Fibroblast of upper back skin (primary cell): ENCODE measurements at places on chromosomes 4 and X.
A peak's percentile ranks its signal among the peaks of the same experiment; 100 is the strongest.

GRCh38 chr4:124854968-124855367 is 142.4 kb upstream of the ANKRD50 start:
- DNase-seq: peak; percentile 53

- DNase-seq: no peak
Observed at GRCh38 chr4:8721621-8722020, 129.1 kb downstream of the CPZ start.

DNA sequence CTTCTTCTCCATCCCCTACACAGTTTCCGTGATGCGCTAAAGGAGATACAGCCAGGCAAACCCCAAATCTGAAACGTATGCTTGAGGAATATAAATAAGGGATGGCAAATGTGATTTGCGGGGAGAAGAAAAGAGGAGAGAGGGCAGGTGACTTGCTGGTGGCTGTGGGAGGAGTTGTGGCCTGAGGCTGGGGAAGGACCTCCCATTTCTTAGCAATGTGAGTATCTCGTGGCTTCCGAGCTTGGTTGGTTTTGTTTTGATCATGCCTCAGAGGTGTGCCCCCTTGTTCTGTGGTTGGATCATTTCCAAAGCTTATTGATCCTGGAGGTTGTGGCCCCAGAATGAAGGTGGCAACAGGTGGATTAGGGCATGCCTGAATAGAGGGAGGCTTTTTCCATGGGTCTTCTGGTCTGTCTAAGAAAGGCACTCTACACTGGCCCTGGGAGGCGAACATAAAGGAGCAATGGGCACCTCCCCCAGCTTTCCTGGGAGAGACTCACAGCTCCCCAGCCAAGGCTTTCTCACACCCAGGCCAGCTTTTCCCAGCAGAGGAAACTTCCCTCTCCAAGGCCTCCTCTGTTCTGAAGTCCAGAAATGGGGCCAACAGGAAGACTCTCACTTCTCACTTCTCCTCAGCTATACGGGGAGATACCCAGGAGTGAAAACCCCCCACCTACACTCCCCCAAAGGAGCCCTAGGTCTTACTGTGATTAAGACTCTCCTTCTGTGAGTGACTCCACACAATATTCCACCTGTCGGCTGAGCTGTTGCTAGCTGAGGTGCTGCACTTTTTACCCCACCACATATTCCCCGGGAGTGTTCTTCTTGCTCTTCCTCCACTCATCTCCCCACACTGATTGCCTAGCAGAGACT is 40.0 kb downstream of the C4orf51 start:
- DNase-seq: no peak

DNA sequence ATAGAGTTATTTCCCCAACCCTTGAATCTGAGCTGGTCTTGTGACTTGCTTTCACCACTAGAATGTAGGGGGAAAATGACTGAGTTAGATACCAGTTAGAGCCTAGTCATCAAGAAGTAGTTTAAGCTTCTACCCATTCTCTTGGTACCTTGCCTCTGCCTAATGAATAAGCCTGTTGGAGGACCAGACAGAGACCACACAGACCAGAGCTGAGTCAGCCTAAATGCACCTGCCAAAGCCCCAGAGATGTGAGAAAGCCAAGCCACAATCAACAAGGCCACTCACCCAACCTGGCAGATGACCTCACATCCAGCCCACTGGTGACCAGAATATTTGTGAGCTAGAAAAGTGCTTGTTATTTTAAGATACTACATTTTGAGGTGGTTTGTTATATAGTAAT is 85.2 kb upstream of the DCLK2 start:
- peak; percentile 29 for DNase-seq

DNA sequence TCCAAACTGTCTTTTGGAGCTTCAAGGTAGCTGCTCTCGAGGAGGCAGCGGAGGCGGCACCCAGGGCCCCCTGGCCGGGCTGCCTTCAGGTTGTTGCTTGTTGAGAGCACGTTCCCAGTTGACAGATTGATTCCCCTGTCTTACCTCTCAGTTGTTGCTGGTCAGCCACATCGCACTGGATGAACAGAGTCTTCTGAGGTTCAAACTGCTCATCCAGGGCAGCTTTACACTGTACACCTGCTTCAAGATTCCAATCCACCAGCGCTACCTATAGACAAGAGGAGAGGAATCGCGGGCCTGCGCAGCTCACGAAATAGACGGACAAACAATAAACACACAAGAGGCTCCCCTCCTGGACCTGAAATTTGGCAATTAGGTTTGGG is 497 bp downstream of the HPGD start:
- DNase-seq: no peak

DNA sequence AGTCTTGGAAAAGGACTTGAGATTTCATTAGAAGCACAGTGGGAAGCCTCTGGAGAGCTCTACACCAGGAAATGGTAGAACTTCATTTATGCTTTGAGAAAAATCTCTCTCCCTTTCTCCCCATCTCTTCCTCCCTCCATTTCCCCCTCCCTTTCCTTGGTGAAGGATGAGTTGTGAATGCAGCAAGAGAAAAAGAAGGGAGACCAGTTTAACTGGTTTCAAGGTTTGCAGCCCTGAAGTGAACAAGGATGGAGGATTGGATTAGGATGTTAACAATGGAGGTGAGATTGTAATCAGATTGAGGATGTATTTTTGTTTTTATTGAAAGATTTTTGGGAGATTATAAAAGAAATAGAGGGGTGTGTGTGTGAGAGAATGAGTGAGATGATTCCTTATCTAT is 99.5 kb downstream of the ANK2 start:
- no peak for DNase-seq

GRCh38 chr4:8176547-8177399 is 18.2 kb upstream of the ABLIM2 start:
- peak; percentile 46 for DNase-seq

DNA sequence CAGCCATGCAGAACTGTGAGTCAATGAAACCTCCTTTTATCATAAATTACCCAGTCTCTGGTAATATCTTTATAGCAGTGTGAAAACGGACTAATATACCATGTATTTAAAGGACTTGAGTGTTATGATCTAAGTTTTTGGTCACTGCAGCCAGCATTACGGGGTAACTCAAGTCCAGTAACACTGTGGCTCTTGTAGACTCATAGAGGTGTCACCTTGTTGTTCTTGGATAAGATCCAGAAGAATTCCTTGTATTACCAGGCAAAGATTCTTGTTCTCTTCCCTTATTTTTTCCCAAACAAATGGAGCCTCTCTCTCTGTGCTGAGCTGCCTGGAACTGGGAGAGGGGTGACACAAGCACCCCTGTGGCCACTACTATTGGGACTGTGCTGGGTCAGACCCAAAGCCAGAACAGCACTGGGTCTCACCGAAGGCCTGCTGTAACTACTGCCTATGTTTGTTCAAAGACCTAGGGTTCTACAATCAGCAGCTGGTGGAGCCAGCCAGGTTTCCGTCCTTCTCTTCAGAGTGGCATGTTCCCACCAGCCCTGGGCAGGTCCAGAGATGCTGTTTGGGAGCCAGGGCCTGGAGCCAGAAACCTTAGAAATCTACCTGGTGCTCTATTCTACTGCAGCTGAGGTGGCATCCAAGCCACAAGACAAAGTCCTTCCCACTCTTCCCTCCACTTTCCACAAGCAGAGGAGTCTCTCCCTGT is 43.7 kb upstream of the MED14 start:
- peak; percentile 27 for DNase-seq

DNA sequence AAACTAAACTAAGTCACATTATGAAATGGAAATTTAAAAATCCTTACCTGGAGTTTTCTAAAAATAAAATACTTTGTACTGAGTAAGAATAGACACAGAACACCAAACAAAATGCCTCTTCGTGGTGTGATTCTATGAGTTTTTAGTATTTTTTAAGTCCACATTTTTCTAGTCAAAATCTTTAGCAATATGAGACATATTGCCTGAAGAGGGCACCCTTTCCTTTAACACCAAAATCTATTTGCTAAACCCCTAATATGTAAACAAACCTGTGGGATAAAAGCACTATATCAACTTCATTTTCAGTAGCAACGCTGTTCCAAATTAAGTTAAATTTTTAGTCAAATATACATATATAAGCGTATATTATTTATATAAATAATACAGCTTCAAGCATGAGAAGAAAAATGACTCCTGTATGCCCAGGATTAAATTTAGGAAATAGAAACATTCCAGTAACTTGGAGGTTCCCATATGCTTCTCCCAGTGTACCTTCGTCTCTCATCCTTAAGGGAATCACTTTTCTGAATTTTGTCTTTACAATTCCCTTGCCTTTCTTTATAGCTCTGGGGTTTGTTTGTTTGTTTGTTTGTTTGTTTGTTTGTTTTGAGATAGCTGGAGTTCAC is 23.0 kb upstream of the PGM2 start:
- DNase-seq: peak; percentile 60

GRCh38 chr4:95466791-95467190 is 82.0 kb downstream of the UNC5C start:
- DNase-seq: no peak

DNA sequence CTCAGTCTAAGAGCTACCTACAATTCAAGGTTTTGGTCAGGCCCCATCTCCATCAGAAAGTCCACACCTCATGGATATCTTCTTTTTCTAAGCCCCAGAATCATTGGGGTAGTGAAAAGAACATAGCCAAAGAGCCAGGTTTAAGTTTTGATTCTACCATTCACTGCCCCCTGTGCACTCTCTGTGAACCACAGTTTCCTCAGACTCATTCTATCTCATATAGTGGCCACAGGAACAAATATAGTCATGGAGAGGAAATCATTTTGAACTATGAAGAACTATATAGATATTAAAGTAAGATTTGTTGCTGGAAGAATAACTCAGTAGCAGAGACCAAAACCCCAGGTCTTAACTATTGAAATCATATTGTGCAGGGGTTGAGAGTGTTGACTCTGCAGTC is 3.3 kb downstream of the SYTL5 start:
- no peak for DNase-seq

DNA sequence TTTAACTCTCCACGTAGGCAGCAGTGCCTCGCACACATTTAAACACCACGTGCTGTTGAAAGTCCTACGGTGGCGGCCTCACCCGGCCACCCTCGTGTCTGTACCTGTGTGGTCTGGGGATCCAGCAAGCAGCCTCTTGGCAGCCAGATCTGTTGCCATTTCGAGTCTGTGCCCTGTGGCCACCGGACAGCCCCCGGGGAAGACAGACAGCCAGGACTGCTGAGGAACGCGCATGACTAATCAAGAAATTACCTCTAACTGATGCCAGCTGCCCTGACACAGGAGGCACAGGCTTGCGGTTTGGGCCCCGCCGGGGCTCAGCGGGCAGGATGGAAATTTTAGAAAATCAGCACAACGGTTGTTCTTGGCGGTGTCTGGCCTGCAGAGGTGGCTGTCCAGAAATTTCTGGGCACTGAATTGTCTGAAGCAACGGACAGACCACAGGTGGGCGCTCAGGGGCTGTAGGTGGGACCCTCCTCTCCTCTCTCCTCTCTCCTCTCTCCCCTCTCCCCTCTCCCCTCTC is 15.6 kb upstream of the ASMTL start:
- DNase-seq: peak; percentile 52
